ENCODE measurements at places on chromosomes 6 and 20.
A peak's percentile ranks its signal among the peaks of the same experiment; 100 is the strongest.

DNA sequence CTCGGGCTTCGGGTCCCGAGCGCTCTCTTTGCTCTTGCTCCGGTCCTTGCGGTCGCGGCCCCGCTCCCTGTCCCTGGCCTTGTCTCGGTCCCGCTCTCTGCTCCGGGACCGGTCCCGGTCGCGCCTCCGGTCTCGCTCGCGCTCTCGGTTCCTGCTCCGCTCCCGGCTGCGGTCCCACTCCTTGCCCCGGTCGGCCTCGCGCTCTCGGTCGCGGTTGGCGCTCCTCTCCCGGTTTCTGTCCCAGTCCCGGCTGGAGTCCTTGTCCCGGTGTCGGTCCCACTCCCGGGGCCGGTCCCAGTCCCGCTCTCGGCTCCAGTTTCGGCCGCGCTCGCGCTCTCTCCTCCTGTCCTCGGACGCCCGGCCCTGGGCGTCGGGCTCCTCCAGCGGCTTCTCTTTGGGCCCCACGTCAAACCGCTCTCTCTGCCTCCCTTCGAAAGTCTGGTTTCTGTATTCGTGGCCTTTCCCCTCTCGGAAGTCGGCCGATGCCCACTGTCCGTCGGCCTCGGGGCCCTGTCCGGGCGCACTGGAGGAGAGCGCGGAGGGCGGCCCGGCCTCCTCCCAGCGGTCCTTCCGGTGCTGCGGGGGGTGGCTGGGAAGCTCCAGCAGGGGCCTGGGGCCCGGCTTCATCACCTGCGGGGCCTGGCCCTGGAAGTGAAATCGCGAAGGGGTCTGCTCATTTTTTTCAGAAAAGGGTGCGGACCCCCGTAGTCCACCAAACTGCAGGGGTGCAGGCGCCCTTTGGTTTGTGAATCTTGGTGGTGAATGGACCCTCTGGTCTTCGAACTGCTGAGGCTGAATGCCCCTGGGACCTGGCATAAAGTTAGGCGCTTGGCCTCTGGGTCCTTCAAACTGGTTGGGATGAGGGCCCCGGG, 17.9 kb upstream of the TCFL5 start:
- DNase-seq: no peak

GRCh38 chr6:32082478-32082877, 26.7 kb downstream of the TNXB start:
- no peak for DNase-seq

DNA sequence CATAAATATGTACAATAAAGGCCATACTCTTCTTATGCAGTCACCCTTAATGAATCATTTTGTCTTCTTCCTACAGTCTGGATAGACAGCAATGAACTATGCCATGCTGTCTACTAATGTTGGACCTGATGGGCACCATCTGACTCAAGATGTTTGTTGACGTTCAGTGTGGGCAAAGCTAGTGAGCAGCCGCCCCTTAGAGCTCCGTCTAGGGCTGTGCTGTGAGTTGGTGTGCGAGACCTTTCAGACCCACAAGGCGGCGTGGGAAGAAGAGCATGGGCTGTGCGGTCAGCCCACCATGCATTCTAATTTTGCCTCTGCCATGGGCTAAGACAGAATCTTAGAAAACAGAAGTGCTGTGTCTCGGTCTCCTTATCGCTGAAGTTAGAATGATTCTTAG, 829.4 kb downstream of the QKI start:
- DNase-seq: no peak

GRCh38 chr20:47326658-47327268, 29.7 kb downstream of the ZMYND8 start:
- peak; percentile 88 for DNase-seq

GRCh38 chr6:16006681-16007080, 122.2 kb upstream of the MYLIP start:
- no peak for DNase-seq

GRCh38 chr20:51359401-51359800, 183.1 kb downstream of the NFATC2 start:
- no peak for DNase-seq

Measured in iris pigment epithelial cell (primary cell).